Suprapubic skin (tissue), 4 donors: ENCODE measurements at places on chromosomes 13 and 19.

DNA sequence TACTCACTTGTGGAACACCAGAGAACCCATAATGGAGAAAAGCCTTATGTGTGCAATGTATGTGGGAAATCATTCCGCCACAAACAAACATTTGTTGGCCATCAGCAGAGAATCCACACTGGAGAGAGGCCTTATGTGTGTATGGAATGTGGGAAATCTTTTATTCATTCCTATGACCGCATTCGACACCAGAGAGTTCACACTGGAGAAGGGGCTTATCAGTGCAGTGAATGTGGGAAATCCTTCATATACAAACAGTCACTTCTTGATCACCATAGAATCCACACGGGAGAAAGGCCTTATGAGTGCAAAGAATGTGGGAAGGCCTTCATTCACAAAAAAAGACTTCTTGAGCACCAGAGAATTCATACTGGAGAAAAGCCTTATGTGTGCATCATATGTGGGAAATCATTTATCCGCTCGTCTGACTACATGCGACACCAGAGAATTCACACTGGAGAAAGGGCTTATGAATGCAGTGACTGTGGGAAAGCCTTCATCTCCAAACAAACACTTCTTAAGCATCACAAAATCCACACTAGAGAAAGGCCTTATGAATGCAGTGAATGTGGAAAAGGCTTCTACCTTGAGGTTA lies 10.9 kb downstream of the ZNF549 start:
- DNase-seq = no peak

- DNase-seq = no peak
These were observed 1.3 kb upstream of the ZSCAN22 start for GRCh38 chr19:58325311-58326022.

DNA sequence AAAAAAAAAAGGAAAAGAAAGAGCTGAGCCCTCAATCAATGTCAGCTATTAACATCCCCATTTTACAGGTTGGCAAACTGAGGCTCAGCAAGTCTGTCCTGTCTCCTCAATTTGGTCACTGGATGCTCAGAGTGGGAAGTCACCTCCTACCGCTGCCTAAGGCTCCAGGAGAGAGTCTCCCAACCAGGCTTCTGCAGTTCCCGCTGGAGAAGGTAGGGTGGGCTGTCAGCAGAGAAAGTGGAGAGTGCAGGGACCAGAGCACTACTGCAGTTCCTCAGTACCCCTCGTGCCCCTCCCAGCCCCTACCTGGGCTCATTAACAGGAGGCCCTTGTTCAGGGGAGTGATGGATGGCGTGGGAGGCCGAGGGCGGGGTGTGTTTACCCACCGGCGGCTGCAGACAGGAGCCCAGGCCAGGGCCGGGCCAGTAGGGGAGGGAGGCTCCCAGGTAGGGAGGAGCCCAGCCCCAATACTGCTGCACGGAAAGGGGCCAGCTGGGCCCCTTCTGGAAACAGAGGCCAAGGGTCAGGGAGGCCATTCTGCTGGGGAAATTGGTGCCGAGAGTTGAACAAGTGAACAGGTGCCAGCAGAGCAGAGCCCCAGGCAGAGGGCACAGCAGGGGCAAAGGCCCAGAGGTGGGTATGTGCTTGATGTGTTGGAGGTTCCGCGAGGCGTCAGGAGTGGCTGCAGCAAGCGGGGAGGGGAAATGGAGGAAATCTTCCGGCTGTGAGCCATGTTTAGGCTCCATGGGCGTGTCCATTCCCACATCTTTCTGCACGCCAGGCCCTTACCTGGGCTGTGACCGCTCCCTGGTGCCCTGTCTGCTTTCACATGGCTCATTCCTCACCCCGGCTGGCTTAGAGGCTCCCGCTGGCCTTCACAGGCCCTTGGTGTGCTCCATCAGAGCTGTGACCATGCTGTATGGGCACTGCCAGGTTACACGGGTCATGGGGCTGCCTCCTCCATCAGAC lies 7.6 kb upstream of the COMP start:
- DNase-seq = no peak

- no peak for DNase-seq
These were observed 1.1 kb downstream of the GJA3 start for GRCh38 chr13:20159646-20160305.

DNA sequence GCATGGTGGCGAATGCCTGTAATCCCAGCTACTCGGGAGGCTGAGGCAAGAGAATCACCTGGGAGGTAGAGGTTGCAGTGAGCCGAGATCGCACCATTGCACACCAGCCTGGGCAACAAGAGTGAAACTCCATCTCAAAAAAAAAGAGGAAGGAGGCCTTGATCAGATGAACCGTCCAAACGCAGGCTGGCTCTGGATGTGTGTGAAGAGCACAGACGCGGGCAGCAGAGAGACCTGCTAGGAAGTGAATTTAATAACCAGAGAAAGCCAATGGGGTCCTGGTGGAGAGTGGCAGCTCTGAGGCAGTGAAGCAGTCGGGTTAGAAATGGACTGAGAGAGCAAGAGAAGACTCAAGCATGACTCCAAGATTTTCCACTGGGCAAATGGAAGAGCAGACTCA lies 136.5 kb downstream of the RNF17 start:
- no peak for DNase-seq

GRCh38 chr13:90374168-90374567 lies 973.3 kb upstream of the MIR17HG start:
- no peak for DNase-seq

DNA sequence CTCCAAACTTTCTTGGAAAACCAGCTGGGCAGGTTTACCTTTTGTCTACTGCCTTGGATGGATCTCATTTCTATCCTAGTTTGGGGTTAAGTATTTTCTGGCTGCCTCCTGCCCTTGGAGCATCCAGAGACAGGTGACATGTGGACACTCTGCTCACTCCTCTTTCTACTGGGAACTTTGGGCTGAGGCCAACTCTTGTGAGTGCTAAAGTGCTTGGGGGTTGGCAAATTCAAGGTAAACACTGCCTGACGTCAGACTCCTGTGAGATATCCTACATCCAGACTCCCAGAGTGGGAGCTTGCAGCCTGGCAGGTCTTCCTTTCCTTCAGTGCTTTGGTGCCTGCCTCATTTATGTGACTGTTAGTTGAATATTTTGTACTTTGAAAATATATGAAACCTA lies 388.1 kb downstream of the KCNRG start:
- no peak for DNase-seq

DNA sequence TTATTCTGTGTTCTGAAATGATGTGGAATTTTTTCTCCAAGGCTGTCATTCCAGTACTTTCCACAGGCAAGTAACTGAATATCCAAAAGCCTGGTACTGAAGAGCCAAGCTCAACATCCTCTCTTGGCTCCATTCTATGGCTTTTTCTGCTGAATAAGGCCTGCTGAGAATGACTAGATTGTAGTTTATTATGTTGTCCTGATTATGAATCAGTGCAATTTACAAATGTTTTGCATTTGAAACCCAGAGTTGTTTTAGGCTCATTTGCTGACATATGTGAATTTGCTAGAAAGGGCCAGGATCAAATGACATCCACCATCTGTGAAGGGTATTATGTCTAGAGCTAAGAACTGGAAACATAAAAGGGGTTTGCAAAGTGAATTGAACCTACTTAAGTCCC lies 596.6 kb downstream of the KCTD12 start:
- no peak for DNase-seq

DNA sequence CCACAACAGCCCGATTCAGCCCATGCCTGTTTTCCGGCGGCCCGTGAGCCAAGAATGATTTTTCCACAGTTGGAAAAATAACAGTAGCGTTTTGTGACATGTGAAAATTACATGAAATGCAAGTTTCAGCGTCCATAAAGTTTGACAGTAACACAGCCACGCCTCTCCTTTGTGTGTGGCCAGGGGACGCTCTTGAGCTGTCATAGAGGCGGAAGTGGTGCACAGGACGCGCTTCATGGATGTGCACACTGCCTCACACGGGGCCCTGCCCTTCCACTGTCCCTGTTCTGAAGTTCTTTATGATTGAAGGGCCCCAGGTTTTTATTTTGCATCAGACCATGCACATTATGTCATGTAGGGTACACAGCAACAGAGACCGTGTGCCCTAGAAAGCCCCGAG lies 12.4 kb upstream of the ELAVL1 start:
- DNase-seq = no peak

DNA sequence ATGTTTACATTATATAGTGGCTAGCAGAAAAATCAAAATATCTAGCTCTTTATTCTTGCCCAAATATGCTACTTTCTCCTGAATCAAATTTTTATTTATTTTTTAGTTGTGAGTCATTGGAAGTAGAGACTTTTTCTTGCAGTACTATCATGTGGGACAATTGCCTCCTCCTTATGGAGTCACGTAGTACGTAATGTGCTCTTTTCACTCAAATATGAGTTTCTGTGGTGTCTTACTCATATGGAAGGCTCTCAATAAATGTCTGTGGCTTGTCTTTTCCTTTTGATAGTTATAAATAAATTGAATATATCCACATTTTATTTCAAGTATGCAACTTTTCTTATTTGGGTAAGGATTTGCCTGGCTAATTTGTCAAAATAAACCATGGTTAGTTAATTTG lies 1411.0 kb upstream of the SLC10A2 start:
- no peak for DNase-seq

DNA sequence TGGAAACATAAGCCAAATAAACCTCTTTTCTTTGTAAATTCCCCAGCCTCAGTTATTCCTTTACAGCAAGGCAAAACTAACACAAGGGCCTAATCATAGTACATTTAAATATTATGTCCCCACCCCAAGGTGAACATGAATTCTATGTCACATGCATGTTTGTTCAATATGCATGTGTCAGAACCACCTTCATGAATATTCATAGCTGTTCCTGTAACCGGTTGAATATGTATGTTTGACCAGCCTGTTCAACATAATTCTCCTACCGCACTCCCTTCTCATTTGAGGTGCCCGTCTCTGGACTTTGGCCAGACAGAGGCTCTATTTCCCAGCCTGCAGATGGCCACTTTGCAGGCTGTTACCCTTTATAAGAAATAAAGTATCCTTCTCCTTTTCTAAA lies 769.4 kb upstream of the SLITRK1 start:
- no peak for DNase-seq

DNA sequence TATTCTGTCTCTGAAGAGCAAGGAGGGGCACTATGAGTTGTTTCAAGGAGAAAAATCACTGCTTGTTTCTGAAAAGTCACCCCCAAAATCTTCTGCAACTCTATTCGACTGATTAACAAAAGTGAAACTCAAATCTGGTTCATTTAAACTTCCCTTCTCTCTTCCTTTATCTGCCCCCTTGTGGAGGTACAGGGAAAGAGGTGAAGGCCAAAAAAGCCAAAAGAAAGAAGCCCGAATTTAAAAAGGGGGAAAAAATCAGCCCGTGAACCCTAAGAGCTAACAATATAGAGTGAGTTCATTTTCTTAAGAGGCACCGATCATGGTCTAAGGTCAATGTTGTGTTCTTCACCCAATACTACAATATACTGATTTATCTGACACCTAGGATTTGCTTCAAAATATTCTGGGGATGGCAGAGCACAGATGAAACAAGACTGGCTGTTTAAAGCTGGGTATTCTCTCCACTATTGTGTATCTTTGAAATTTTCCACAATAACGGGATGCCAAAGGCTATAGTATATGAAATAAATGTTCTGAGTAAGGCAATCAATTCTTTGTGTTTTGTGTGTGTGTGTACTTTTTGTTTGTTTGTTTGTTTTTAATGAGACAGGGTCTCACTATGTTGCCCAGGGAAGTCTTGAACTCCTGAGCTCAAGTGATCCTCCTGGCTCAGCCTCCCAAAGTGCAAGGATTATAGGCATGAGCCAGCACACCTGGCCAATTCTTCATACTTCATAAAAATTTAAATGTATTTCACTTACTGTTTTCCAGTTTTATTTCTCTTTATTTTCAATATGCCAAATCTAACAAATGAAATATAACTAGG lies 55.0 kb upstream of the EEF1AKMT1 start:
- DNase-seq = no peak

DNA sequence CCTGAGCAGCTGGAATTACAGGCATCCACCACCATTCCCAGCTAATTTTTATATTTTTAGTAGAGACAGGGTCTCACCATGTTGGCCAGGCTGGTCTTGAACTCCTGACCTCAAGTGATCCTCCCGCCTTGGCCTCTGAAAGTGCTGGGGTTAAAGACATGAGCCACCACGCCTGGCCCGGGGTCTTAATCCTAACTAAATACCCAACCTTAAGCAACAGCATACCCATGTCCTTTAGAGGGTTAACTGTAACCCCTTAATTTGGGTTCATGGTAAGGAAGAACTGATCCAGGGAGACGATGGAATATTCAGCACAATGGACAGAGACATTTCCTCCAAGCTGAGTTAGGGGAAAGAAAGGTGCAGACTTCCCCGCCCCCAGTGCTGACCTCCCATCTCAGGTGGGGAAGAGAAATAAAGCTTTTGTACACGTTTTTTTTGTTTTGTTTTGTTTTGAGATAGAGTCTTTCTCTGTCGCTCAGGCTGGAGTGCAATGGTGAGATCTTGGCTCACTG lies 8.7 kb upstream of the GALP start:
- no peak for DNase-seq

- no peak for DNase-seq
These were observed 6.4 kb upstream of the DIRAS1 start for GRCh38 chr19:2727640-2727944.

DNA sequence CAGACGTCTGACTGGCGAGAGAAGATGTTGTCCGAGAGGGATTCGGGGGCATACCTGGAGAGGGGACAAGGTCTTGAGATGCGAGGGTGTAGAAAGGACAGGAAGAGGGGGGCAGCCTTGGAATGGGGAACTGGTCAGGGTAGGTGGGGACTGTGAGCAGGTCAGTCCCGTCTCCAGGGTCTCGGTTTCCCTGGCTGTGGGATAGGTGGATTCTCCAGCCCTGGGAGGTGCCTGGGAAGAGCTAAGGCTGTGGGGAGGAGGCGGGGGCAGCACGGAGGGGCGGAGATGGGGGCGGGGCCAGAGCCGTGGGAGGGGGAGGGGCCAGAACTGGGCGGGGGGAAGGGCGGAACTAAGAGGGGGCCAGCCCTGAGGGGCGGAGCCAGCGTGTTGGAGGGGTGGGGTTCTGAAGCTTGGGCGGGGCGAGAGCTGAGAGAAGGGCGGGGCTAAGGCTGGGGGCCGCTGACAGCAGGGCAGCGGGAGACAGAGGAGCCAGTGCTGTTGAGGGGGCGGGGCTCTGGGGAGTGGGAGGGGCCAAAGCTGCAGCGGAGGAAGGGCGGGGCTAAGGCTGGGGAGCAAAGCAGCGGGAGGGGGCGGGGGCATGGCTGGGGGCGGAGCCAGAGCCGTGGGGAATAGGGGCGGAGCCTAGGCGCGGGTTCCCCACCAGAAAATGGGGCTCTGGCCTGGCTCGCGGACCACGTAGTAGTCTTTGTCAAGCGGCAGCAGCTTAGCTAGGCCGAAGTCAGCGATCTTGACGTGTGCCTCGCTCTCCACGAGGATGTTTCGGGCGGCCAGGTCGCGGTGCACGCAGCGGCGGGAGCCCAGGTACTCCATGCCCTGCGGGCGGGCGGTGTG lies 9.5 kb upstream of the INSL3 start:
- DNase-seq = no peak

GRCh38 chr13:78045916-78046315 lies 127.3 kb upstream of the EDNRB start:
- DNase-seq = no peak

GRCh38 chr19:11495885-11496284 lies 9.8 kb downstream of the ZNF653 start:
- no peak for DNase-seq

GRCh38 chr13:59547950-59548349 lies 615.8 kb downstream of the DIAPH3 start:
- DNase-seq = no peak

- no peak for DNase-seq
These were observed 847.2 kb upstream of the GPC6 start for GRCh38 chr13:92379371-92379770.
